ENCODE measurements at places on chromosomes 16 and 17.

GRCh38 chr17:9026741-9027140, 5.4 kb downstream of the NTN1 start:
- DNase-seq: no peak

DNA sequence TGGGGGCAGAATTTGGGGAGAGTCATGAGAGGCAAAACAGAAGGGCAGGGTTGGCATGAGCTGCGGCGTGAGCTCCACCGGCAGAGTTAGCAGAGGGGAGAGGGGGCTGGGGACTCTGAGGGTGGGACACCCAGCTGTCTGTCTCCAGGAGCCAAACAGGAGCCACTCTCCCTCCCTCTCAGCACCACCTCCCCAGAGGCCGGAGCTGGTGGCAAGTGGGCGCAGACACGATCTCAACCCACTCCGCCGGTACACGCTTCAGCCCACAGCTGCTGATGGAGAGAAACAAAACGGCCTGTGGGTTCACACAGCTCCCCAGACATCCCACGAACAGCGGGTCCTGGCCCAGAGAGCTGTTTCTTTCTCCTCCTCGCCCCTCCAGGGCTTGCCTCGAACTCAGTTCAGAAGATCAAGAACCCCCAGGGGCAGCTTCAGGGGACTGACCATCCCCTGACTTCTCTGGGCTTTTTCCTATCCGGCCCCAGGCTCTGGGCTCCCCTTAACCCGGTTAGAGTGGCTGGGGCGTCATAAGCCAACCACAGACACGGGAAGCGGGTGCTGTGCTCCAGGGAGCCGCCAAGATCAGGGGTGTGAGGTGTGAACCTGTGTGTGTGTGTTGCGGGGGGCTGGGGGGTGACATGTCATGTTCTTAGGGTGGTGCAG, 7.6 kb downstream of the RHBDF2 start:
- peak; percentile 37 for DNase-seq

DNA sequence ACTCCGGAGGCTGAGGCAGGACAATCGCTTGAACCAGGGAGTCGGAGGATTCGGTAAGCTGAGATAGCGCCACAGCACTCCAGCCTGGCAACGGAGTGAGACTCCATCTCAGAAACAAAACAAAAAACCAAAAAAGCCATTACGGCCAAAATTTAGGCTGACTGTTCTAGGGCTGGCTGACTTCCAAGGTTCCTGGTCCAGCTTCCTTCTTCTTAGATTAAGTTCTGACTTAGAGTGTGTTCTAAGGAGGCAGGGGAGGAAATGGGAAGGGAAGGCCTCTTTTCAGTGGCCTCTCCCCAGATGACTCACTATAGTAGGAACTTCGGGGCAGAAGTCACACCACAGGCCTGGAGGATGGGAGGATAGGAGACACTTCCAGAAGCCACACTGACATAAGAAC, 27.7 kb upstream of the CLEC18B start:
- DNase-seq: no peak

DNA sequence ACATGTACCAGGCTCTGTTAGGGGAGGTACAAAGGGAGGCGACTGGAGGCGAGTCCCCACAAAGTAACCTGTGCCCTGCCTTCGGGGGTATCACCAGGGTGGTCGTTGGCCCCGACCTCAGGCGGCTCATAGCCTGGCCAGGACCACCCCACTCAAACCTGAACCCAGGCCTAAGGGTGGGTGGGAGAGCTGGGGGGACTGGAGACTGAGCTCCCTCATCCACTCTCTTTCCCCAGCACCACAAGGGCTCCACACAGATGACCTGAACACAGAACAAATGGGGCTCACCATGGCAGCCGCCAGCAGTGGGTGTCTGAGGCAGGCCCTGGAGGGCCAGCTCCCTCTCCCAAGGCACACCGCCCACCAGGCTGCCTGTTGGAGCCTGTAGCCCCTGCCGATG, 120.6 kb upstream of the TNRC6C start:
- no peak for DNase-seq

DNA sequence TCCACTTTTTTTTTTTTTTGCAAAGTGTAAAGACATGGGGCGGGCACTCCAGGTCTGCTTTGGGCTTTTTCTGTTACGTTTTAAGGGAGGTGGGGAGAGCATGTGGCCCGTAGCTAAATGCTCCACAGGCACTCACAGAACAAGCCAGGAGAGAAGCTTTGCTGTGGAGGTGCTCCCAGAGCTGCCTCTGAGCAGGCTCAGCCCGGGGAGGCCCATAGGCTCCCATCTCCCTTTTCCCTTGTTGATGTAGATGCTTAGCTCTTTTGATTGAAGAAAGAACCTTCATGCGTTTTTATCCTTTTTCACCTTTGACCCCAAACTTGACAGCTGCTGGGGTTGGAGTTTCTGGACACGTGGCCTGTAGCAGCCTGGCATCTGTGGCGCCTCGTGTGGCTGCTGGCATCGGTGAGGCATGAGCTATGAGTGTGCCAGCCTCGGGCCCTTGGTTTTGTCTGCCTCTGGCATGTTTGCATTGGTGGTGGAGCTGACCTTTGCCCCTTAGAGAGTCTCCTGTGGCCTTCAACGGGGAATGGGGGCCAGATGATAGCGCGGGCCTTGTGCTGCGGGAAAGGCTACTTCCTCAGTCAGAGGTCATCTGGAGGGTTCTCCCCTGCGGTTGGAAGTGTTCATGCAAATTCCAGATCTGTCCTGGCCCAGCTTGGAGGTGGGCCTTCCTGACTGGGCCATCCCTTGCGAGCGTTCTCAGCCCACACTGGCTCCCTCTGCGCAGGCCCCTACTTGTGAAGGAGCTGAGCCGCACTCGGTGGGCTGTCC, 20.0 kb upstream of the IL17C start:
- no peak for DNase-seq

DNA sequence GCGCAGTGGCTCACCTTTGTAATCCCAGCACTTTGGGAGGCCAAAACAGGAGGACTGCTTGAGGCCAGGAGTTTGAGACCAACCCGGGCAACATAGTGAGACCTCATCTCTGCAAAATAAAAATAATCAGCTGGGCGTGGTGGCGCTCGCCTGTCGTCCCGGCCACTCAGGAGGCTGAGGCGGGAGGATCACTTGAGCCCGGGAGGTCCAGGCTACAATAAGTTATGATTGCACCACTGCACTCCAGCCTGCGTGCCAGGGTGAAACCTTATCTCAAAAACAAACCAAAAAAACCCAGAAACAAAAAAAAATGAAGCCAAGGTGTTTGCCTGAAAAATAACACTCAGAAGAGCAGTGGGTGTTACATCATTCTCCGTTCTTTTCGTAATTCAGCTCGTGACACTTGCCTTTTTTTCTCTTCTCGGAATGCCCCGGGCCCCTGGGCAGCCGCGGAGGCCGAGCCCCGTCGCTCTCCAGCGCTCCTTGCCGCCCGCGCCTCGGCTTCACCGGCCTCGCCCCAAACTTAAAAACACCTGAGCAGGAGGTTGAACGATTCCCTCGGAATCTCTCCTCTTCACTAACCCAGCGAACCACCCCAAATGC, 17.0 kb downstream of the PRCD start:
- peak; percentile 51 for DNase-seq

DNA sequence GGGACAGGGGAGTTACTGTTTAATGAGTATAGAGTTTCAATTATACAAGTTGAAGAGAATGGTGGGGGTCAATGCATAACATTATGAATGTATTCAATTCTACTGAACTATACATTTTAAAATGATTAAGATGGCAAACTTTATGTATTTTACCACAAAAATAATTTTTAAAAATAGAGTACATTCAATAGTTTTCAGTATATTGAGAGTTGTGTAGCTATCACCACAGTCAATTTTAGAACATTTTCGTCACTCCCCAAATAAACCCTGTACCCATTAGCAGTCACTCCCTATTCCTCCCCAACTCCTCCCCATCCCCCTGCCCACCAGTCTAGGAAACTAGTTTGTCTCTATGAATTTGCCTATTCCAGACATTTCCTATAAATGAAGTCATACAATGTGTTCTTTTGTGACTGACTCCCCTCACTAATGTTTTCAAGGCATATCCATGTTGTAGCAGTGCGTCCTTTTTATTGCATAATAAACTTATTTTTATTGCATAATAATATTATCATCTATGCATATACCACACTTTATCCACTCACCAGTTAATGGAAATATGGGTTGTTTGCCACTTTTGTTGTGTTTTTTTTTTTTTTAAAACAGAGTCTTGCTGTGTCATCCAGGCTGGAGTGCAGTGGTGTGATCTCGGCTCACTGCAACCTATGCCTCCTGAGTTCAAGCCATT, 52.5 kb upstream of the ERN1 start:
- no peak for DNase-seq

- no peak for DNase-seq
Observed at GRCh38 chr17:44111777-44112176, 11.7 kb downstream of the HDAC5 start.

DNA sequence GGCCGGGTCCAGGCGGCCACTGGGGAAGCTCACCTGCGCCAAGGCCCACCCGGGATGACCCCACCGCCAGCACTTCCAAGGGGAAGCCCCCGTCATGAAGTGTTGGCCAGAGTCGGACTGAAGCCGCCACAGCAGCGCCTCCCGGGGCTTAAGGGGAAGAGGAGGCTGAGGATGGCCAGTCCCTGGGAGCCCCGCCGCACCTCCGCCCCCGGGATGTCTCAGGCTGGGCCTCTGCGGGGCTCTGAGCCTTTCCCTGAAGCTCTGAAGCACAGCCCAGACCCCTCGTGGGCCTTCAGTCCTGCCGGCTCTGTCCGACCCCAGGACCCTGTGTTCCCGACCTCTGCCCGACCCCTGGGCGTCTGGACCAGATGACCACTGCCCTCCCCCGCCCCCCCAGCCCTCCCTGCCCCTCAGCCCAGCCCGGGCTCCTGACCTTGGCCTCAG, 42.8 kb upstream of the ACSF3 start:
- no peak for DNase-seq

GRCh38 chr17:78501241-78502036, 75.8 kb downstream of the DNAH17 start:
- DNase-seq: no peak

DNA sequence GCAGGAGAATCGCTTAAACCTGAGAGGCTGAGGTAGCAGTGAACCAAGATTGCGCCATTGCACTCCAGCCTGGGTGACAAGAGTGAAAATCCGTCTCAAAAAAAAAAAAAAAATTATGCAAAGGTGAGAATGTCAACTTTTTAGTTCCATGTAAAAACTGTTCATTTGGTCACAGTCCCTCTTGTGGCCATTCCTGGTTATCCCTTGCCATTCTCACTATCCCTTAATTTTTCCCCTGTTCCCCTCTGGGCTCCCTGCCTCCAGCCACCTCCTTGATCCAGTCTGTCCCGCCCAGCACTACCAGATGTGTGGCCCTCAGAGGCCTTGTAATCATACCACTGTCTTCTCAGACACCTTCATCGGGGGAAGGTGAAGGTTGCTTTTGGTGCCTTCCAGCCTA, 23.4 kb downstream of the DCAF7 start:
- no peak for DNase-seq

- no peak for DNase-seq
Observed at GRCh38 chr16:77913738-77914253, 108.6 kb upstream of the CLEC3A start.

DNA sequence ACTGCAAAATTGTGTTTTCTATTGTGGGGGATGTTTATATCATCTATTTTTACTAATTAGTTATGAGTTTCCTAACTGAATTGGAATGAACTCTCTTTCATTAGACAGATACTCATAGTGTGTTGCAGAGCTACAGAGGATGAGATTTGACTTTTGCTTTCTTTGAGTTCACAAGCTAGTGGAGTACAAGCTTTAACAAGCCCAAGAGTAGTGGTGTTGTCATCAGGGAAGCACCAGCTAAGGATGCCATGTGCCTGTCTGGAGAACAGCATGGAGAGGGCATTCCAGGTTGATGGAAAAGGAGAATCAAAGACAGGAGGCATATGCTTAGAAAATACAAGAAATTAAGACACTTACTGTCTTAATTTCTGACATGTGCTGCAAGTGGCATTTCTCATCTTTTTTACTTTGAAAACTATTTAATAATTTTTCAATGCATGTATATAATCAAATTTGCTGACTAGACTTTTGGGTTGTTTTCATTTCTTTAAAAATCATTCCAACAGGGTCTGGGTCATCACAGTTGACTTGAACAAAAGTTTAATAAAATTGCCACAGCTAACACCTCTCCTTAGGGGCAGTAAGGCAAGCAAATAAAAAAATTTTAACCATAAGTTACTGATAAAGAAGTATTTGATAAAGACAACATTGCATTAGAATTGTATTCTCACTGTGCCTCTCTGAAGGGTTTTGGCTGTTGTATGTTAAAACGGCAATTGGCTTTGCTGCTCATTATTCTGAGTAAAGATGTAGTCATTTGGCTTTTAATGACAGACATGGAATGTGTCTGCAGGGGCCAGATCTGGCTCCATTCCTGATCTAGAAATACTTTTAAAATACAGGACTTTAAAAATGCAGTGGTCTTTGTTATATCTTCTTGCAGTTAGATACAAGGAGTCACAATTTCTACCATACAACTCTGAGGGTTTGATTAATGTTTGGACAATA, 323.7 kb upstream of the CDH11 start:
- no peak for DNase-seq

DNA sequence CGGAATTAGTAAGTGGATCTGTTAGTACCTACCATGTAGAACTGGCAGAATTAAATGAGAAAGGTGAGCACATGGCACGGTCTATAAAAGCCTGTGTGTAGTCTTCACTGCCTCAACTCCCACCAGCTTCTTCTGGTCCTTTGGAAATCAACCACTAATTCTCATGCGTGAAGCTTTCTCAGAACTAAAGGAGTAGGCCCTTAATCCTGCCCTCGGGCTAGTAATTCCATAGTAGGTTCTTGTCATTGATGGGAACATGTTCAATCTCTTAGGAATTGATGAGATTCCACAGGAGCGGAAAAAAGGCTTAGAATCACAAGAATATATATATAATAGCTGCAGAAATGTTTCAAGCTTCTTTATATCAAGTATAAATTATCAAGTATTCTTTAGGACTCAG, 21.7 kb downstream of the CDR2 start:
- no peak for DNase-seq

DNA sequence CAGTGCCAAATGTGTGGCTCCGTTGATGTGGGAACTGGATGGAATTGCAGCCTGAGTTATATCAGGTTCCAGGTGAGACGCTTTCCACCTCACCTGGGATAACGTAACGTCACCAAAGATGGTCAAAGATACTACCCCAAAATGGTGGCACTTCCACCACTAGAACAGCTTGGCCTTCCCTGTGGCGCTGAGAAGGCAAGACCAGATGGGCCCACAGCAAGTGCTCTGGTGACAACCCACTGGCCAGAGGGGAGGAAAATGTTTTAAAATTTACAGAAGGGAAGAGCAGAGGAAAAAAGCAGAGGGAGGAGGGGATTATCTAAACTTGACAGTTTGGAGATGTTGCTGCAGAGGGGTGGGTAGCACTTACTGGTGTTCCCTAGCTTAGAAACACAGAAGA, 7.5 kb upstream of the ITGA2B start:
- DNase-seq: no peak

GRCh38 chr17:80918731-80919130, 72.9 kb upstream of the CHMP6 start:
- DNase-seq: no peak
